ENCODE measurements at places on chromosomes 6 and 20.

GRCh38 chr20:21809961-21810523 is 104.6 kb downstream of the PAX1 start:
- no peak for DNase-seq

- DNase-seq, result no peak
These were observed 14.3 kb downstream of the CUL9 start for GRCh38 chr6:43196337-43196736.

GRCh38 chr20:33681728-33682353 is 4.3 kb downstream of the E2F1 start:
- no peak for DNase-seq

GRCh38 chr6:136654086-136654485 is 103.9 kb upstream of the MAP7 start:
- no peak for DNase-seq

All from GM18507 (cell line).